ENCODE measurements at places on chromosomes 7 and 10. TPM values are rescaled to one million over a fixed set of nuclear protein-coding genes. Genes with fewer than 3 reads are reported as not detected.
A peak's percentile ranks its signal among the peaks of the same experiment; 100 is the strongest.

Gene LDB3
- 0.05 TPM for total RNA-seq

Gene EPHB4
- 1.5 TPM for total RNA-seq

GRCh38 chr7:79936281-79936983 is 198.2 kb upstream of the GNAI1 start:
- H3K36me3 ChIP-seq, result no peaks in the 10 kb centered on the region
- no peak overlapping the region for H3K4me3 ChIP-seq
- no peaks in the 10 kb centered on the region for H3K27me3 ChIP-seq
- no peak for DNase-seq
- no peak overlapping the region for H3K27ac ChIP-seq

GRCh38 chr10:130403153-130404075 is 267.2 kb downstream of the GLRX3 start:
- DNase-seq, result no peak
- no peaks in the 10 kb centered on the region for H3K27me3 ChIP-seq
- H3K4me3 ChIP-seq, result no peak overlapping the region
- no peaks in the 10 kb centered on the region for H3K4me1 ChIP-seq
- H3K36me3 ChIP-seq, result no peaks in the 10 kb centered on the region

Gene CCDC172
- total RNA-seq, result not detected

- H3K4me3 ChIP-seq, result no peak overlapping the region
- H3K27me3 ChIP-seq, result peaks cover 8% of the 10 kb centered on the region
- H3K4me1 ChIP-seq, result no peaks in the 10 kb centered on the region
Observed at GRCh38 chr7:45469103-45469502, 105.1 kb upstream of the ADCY1 start.

DNA sequence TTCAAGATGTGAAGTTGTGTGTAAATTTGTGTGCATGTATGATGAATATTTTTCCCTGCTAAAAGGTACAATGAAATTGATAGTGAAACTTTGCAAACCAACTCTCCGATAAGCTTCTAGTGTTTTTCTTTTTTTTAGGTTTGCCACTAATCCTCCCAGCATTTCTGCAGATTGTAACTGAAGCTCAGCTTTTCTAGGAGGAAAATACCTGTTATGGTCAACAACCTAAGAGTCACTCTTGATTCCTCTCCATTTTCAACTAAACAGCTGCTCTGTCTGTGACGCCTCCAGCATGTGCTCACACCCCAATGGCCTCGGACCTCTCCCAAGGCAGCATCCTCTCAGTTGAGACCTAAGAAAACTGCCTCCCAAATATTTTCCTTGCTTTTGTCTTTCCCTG is 406.2 kb downstream of the KCNMA1 start:
- DNase-seq, result no peak
- H3K27me3 ChIP-seq, result peaks cover 17% of the 10 kb centered on the region
- no peaks in the 10 kb centered on the region for H3K4me1 ChIP-seq
- H3K36me3 ChIP-seq, result no peaks in the 10 kb centered on the region

GRCh38 chr10:77630507-77630848 is 7.1 kb downstream of the KCNMA1 start:
- no peaks in the 10 kb centered on the region for H3K4me1 ChIP-seq
- no peak for DNase-seq
- no peaks in the 10 kb centered on the region for H3K36me3 ChIP-seq
- H3K27me3 ChIP-seq, result peaks cover 31% of the 10 kb centered on the region
- H3K4me3 ChIP-seq, result no peak overlapping the region

GRCh38 chr7:107815254-107815882 is 12.3 kb upstream of the SLC26A3 start:
- peaks cover 4% of the 10 kb centered on the region for H3K4me1 ChIP-seq
- no peak for DNase-seq
- peaks cover 2% of the 10 kb centered on the region for H3K27me3 ChIP-seq
- H3K27ac ChIP-seq, result no peak overlapping the region

DNA sequence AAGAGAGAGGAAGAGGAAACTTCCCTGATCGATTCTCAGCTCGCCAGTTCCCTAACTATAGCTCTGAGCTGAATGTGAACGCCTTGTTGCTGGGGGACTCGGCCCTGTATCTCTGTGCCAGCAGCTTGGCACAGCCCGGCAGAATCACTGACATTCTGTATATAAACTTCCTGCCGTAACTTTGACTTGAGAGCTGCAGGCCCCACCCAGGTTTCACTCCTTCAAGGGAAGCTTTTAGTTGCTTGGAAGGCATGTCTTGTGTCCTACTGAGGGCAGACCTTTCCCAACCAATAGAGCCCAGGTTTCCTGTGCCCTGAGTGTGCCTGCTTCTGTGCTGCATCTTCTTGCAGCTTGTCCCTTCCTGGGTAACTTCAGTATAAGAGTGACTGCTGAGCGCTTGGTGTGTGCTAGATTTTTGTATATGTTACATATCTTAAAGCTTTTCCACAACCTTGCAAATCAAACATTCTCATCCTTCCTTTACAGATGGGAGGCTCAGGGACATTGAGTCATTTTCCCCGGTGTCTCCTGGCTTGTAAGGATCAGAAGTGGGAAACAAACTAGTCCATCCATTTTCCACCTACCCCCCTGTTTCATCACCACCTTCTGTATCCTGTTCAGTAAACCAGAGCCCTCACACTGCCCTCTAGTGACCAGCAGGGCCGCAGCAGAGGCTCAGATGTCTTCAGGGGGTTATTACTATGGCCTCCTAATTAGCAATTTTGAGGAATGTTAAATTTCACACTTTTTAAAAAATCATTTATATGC is 225.2 kb upstream of the PRSS58 start:
- H3K4me1 ChIP-seq, result peaks cover 35% of the 10 kb centered on the region
- no peaks in the 10 kb centered on the region for H3K36me3 ChIP-seq
- peak overlapping the region; percentile 31 for H3K4me3 ChIP-seq
- H3K27me3 ChIP-seq, result no peaks in the 10 kb centered on the region

Gene PTPRN2
- total RNA-seq, result 7.2 TPM

DNA sequence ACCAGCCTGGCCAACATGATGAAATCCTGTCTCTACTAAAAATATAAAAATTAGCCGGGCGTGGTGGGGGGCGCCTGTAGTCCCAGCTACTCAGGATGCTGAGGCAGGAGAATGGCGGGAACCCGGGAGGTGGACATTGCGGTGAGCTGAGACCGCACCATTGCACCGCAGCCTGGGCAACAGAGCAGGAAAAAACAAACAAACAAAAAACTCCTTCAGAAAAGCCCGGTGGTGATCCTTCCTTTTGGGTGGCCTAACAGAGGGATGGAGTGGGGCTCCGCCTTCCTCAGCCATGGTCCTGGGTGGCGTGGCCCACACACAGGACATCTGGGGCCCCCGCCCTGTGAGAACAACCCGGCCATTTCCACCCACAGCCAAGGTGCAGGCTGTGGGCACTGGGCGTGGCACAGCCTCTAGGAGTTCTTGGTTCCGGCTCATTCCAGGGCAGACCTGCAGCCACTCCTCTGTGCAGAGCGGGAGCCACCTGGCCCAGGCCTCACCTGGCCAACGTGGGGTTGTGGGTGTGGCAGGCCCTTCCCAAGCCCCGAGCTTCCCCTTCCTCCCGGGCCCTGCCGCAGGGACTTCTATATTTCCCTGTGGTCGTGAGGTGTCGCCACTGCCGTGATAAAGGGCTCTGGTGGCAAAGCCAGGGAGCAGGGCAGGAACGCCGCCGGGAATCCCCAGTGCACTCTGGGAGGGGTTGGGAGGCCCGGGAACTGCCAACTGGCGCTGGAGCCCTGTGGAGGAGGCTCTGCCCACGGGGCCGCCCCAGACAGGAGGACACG is 37.6 kb downstream of the GET4 start:
- H3K4me3 ChIP-seq, result no peak overlapping the region
- peaks cover 11% of the 10 kb centered on the region for H3K4me1 ChIP-seq
- no peaks in the 10 kb centered on the region for H3K36me3 ChIP-seq
- H3K27ac ChIP-seq, result no peak overlapping the region

Gene VWA2
- not detected for total RNA-seq

DNA sequence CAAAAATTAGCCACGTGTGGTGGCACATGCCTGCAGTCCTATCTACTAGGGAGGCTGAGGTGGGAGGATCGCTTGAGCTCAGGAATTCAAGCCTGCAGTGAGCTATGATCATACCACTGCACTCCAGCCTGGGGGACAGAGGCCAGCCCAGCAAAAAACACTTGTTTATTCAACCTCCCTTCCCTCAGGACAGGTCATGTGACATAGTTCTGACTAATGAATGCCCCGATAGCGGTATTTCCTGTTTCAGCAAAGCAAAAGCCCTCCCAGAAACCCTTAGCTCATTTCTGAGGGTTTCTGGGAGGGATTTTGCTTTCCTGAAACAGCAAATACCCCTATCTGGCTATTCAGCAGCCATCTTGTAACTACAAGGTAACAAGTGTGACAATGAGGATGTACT is 157.1 kb downstream of the GATA3 start:
- peaks cover 13% of the 10 kb centered on the region for H3K36me3 ChIP-seq
- peaks cover 21% of the 10 kb centered on the region for H3K4me1 ChIP-seq
- H3K27ac ChIP-seq, result no peak overlapping the region
- DNase-seq, result no peak
- no peak overlapping the region for H3K4me3 ChIP-seq
- H3K27me3 ChIP-seq, result no peaks in the 10 kb centered on the region

Gene PAPOLB
- not detected for total RNA-seq

Gene FAM131B
- total RNA-seq, result 2.2 TPM

DNA sequence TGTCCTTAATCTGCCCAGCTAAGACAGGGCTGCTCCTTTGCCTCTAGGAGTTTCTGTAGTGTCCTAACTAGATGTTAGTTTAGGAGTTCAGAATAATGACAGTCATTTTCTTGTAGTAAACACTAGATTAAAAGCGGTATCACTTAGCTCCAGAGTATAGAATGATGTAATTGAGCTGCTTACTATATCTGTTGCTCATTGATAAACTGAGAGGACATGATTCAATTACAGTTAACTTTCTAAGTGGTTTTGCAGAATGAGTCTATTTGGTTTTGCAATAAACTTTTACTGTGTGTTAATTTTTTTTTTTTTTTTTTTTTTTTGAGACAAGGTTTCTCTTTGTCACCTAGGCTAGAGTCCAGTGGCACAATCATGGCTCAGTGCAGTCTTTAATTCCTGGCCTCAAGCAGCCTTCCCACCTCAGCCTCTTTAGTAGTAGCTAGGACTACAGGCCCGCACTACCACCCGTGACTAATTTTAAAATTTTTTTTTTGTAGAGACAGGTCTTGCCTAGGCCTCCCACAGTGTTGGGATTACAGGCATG is 1.8 kb downstream of the STMP1 start:
- no peaks in the 10 kb centered on the region for H3K27me3 ChIP-seq
- peak overlapping the region; percentile 39 for H3K27ac ChIP-seq
- peaks cover 23% of the 10 kb centered on the region for H3K4me1 ChIP-seq
- H3K4me3 ChIP-seq, result peak overlapping the region; percentile 83
- no peak for DNase-seq
- peaks cover 16% of the 10 kb centered on the region for H3K36me3 ChIP-seq

Gene JAKMIP3
- 0.08 TPM for total RNA-seq

Gene TMEM178B
- 0.10 TPM for total RNA-seq

DNA sequence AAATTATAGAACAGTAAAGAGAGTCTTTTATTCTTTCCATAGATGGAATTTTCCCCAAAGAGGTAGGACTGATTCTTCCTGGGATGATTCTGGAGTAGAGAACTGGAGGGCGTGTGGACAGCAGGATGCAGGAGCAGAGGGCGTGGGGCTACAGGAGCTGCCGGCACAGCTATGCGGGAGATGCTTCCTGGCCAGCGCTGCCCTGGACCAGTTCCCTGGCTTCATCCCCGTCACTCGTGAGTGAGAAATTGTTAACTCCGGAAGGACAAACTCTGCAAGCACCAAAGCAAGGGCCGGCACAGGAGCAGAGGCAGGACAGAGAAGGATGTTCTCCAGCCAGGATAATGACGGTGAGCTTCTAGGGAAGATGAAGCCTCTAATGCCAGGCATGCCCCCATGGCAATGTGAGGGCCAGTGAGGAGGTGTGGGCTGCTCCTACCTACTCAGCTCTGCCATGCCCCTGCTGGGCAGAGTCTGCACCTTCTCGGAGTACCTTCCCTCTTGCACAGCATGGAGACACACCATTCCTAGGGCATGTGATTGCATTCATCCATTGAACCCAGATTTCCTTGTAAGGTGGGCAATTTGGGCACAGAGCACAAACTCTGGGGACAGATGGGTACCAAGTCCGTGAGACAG is 760.9 kb upstream of the IGFBP3 start:
- no peaks in the 10 kb centered on the region for H3K36me3 ChIP-seq
- DNase-seq, result no peak
- H3K27me3 ChIP-seq, result no peaks in the 10 kb centered on the region

GRCh38 chr10:95756041-95756761 is at the start of gene ENTPD1:
ENTPD1 (plus strand) TSS chr10:95756163; CDS start chr10:95756240, 77 bp downstream.
- DNase-seq, result no peak
- H3K4me1 ChIP-seq, result peaks cover 52% of the 10 kb centered on the region
- peaks cover 12% of the 10 kb centered on the region for H3K36me3 ChIP-seq
- H3K27me3 ChIP-seq, result peaks cover 14% of the 10 kb centered on the region
- H3K4me3 ChIP-seq, result peak within 1 kb of the TSS; percentile 77
- H3K27ac ChIP-seq, result peak within 1 kb of the TSS; percentile 80

Data from activated CD8-positive, alpha-beta T cell treated with anti-CD3 and anti-CD28 coated beads, Interleukin-2, amount 10 ng/mL, durations not matched to agents 7 days and 5 days (primary cell).